ENCODE measurements at places on chromosomes 4 and X.

DNA sequence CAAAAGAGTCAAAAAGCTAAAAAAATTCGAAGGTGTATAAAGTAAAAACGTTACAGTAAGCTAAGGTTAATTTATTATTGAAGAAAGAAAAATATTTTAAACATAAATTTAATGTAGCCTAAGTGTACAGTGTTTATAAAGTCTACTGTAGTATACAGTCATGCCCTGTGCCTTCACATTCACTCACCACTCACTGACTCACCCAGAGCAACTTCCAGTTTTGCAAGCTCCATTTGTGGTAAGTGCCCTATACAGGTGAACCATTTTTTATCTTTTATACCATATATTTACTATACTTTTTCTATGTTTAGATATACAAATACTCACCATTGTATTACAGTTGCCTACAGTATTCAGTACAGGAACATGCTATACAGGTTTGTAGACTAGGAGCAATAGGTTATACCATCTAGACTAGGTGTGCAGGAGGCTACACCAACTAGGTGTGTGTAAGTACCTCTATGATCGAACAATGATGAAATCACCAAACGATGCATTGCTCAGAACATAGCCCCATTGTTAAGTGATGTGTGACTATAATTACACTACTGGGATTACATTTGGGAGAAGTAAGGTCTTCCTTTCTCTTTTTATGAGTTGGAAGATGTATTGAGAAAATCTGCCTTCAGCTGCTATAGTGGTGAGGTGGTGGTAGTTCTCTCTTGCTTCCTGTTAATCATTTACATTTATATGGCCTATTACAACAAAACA, 27.2 kb downstream of the TMSB4X start:
- DNase-seq: no peak

DNA sequence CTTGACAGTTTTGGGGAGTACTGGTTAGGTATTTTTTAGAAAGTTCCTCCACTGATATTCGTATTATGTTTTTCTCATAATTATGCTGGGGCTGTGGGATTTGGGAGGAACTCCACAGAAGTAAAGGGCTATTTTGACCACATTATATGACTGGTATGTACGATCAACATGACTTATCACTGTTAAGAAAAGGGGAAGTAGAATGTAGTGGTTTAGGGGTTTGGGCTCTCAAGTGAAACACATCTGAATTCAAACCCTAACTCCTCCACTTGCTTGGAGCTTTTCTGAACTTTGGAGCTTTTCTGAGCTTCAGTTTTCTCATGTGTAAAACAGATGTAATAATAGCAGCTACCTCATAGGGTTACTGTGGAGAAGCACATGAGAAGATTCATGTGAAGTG, 96.4 kb upstream of the C1GALT1C1 start:
- no peak for DNase-seq

- no peak for DNase-seq
Observed at GRCh38 chr4:90445380-90445779, 318.2 kb downstream of the CCSER1 start.

GRCh38 chrX:22758807-22759481, 240.8 kb upstream of the DDX53 start:
- no peak for DNase-seq

GRCh38 chrX:18900401-18900976, 83.4 kb downstream of the PHKA2 start:
- DNase-seq: no peak

GRCh38 chr4:122687531-122688061, 44.9 kb upstream of the BBS12 start:
- no peak for DNase-seq

- DNase-seq: no peak
Observed at GRCh38 chr4:158202481-158202880, 7.8 kb upstream of the TMEM144 start.

DNA sequence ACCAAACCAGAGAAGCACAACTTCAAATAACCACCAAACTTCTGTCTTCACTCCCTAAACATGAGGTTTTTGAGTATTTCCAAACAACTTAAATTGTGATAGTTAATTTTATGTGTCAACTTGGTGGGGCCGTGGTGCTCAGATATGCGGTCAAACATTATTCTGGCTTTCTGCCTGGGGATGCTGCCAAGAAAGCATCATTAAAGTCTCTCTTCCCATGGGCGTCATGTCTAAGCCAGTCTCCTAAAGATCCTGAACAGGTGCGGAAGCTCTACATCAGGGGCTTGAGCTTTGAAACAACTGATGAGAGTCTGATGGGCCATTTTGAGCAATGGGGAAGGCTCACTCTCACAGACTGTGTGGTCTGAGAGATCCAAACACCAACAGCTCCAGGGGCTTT, 24.1 kb upstream of the SOD3 start:
- no peak for DNase-seq

DNA sequence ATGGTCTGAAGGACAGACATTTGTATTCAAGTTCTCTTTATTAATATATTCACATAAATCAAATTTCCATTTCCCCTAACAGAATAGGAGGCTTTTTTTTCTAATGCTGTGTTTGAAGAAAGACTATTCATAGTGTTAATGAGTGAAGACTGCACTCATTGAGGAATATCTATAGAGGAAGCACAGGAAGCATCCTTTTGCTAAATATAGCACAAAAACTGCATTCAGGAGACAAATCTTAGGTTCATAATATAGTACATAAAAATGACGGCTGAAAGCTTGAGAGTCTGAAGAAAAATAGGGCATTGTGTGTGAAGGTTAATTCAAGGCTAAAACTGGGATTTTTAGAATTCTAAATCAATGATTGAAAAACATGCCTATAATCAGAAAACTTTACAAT, 50.4 kb upstream of the ANKRD50 start:
- no peak for DNase-seq

DNA sequence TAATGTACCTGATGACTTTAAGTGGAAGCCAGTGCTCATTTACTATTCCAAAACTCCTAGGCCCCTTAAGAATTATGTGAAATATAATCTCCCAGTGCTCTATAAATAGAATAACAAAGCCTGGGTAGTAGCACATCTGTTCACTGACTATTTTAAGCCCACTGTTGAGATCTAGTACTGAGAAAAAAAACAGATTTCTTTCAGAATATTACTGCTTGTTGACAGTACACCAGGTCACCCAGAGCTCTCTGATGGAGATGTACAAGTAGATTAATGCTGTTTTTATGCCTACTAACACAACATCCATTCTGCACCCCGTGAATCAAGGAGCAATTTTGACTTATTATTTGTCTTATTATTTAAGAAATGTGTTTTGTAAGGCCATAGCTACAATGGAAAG, 75.7 kb downstream of the FAM47C start:
- no peak for DNase-seq

DNA sequence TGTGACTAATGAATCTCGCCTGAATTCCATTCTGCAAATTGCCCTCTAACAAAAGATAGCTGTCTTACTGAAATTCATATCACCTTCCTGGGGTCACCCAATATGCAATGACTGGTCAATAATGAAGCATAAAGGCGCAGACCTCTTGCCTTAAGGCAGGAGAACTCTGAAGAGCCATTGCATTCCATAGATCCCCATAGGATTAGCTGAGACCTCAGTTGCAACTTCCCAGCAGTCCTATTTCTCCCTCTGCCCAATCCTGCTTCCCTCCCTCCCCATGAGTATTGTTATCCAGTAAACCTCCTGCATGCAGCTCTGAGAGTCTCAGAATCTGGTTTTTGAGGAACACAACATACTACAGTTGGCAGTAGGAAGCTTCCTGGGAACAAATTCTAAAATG, 396.5 kb downstream of the DCAF12L2 start:
- DNase-seq: no peak

DNA sequence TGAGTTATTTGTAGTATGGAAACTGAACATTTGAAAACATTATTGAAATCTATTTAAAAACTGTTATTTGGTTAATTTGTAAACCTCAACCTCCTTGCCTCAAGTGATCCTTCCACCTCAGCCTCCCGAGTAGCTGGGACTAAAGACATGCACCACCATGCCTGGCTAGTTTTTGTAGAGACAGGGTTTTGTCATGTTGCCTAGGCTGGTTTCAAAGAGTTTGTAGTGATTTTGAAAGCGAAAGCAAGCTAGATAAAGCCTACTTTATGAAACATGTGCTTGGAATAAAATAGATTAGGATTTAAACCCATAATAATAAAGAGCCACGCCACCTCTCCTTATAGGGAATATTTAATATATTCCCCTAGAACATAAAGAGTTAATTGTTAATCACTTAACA, 23.5 kb downstream of the ARSJ start:
- no peak for DNase-seq

- DNase-seq: no peak
Observed at GRCh38 chr4:179248821-179249220, 1806.6 kb upstream of the AGA start.

- no peak for DNase-seq
Observed at GRCh38 chr4:116788723-116789122, 296.7 kb downstream of the TRAM1L1 start.

DNA sequence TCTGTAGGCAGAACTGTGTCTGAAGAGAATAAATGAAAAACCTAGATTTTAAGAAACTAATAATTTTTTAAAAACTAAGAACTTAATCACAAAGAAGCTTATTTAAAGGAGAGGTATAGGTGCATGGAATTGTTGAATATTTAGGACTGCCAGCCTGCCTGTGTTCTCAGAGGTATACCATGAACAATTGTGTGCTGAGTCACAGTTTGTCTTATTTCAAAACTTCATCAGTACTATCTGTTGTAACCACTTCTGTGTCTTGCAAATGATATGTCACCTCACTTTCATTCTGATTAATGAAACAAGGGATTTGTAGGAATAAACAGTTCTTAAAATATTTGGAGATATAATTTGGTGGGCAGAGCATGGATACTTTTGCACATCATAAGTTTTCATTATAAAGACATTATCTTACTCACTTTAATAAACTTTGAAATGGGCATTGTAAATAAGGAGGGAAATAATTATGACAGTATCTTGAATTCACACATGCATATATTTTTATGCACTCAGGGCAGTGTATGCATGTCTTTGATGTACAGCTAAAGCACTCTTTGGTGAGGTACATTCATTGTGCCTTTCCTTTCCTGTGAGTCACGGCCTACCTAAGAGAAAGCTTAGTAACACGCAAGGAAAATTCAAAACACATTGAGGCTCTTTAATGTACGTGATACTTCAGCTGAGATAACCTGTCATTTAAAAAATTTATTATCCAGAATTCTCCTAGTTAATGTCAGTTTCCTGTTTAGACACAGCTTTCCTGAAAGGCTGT, 31.7 kb downstream of the STOX2 start:
- DNase-seq: no peak

DNA sequence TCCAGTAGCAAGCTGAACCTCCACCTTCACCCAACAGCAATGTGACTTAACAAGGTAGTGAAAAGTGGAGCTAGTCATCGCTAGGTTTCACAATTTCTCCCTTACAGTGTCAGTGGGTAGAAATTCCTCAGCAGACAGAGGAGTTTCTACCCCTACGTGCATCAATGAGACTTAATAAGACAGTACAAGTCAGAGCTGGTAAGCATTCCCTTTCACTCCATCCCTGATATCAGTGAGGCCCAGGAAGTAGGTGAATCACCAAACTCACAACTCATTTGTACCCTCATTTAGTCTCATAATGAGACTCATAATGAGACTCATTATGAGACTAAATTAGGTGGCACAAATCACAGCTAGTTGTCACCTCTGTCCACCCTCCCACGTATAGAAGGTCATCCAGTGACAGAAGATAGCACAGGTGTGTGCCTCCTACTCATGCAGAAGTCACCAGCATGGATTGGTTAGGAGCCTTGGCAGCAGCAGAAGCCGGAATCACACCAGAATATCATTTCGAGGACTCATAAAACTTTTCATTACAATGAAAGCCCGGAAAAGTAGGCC, 50.8 kb upstream of the NUDT10 start:
- no peak for DNase-seq
